ENCODE measurements at places on chromosomes 11 and 22.

DNA sequence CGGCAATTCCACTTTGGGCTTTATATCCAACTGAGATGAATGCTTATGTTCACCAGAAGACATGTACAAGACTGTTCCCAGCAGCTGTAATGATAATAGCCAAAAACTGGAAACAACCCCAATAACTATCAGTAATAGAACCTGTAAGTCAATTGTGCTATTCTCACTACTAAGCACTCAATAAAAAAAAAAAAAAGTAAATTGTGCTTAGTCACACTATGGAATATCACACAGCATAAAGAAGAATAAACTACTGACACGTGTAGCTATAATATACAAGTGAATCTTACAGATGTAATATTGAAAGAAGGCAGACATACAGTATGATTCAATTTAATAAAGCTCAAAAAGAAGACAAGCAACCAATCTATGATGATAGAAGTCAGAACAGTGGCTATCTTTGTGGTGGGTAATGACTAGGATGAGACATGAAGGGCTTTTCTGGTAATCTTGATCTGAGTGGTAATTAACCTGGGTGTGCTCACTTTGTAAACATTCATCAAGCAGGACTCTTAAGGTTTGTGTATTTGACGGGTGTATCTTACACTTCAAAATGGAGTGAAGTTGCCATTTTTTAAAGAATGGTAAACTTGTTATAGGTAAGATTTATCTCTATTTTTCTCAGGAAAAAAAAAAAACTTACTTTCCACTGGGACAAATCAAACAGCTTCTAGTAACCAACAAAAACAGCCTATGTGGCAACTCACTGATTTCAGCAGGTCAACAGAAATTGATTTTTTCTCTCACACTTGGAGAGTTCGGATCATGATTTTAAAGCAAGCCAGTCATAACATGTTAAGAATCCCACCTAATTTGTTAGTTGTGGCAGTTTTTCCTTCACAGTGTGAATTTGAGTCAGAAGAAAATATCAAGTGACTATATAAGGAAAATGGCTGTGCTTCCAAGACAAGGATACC is 84.2 kb downstream of the CCDC83 start:
- no peak for DNase-seq

GRCh38 chr11:61650781-61651571 is 29.2 kb upstream of the DAGLA start:
- no peak for DNase-seq

- DNase-seq: no peak
Measured at GRCh38 chr11:48008951-48009270, 28.6 kb downstream of the PTPRJ start.

DNA sequence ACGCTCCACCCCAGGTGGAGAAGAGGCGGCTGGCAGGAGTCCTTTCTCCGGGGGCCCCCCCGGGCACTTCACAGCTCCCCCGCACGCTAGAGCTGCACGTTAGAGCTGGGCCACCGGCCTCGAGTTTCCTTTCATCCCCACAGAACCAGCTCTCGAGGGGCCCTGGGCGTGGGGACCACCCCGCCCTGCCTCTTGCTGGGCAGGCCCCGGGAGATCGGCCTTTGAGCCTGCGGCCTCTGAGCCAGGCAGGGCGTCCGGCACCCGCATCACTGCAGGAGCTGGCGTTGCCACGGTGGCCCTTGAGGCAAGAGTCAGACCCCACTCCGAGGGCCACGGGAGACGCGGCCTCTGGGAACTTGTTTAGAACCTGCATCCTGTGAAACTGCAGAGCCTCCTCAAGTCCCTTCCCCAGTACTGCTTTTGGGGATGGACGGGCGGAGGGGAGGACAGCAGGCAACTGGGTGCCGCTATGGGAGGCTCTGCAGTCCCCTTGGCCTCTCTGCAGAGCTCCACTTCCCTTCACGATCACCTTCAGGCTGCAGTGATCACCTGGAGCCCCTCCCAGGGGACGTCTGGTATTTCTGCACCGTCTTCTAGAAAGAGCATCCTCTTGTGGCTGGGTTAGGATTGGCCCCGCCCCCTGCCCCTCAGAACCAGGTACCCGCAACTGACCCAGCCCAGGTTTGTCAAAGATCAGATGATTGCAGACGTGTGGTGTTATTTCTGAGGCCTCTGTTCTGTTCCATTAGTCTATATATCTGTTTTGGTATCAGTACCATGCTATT is 13.9 kb upstream of the GAL start:
- no peak for DNase-seq
